ENCODE measurements at places on chromosomes 1 and 21.

- DNase-seq, result no peak
Measured at GRCh38 chr1:39694026-39694425, 2.8 kb upstream of the HPCAL4 start.

- DNase-seq, result no peak
Measured at GRCh38 chr1:115596080-115596780, 45.5 kb upstream of the VANGL1 start.

GRCh38 chr1:244019982-244020485 is 31.0 kb upstream of the ZBTB18 start:
- no peak for DNase-seq

DNA sequence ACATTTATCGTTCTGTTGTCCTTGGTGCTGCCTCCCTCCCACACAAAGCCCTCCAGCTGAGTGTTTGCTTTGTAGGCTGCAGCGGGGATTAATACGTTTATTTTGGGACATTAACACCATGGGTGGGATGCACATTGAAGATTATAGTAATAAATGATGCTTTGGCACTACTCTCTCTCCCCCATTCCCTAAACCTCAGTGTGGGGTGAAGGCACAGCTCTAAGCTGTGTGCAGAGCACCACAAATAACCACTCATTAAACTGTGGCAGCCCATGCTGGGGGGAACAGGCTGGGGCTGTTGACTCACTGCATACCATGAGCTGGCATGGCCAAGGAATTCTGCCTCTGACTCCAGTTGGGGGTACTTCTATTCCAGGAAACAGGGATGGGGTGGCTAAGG is 7.7 kb downstream of the PCP4L1 start:
- no peak for DNase-seq

GRCh38 chr1:44501047-44501890 is 96.2 kb downstream of the RNF220 start:
- DNase-seq, result no peak
